Fibroblast of skin of right quadriceps (primary cell): ENCODE measurements at places on chromosomes 16 and 17.

DNA sequence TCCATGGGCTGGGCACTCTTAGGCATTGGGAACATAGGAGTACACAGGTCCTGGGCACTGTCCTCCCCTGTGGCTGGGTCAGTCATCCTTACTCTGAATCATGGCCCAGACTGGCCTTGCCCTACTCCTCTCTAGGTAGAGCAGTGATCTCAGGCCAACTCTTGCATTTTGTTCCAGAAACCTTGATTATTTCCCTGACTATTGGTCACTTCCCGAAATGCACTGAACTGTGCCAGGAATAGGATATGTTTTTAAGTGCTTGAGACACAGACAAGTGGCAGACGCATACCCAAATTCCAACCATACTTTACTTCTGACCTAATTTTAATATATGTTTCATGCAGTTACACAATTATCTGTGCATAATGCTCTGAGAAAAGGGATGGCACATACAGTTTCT lies 10.3 kb downstream of the KRABD2 start:
- DNase-seq = peak; percentile 78

- DNase-seq = peak; percentile 94
These were observed 387.8 kb upstream of the SALL1 start for GRCh38 chr16:51538707-51539498.

DNA sequence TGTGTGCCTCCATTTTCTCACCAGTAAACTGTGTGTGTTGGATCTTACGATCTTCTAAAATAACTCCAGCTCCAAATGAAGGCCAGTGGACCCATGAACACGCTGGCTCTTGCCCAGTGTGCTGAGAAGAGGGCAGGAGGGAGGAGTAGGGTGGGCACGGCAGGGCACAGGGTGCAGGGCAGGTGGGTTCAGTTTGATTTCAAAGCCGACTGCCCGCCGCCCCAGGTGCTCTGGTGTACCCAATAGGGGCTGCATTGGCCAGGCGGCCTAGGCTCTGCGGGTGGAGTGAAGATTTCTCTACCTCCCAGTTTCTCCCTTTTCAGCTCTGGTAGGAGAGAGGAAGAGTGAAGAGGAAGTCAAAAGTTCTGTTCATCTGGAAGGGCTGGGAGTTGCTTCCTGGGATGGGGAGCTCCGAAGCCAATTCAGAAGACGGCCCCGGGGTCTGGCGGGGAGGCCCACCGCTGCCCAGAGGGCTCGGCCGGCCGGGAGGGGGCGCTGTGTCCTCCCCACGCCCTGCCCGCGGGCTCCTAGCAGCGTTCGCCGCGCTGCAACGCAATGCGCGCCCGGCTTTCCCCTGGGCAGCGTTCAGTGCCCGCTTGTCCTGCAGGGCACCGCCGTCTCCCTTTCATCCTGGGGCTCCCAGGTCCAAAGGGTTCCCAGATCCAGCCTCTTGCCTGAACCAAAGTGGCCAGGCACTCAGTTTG lies 1.1 kb upstream of the CRHR1 start:
- no peak for DNase-seq

GRCh38 chr17:62804822-62805221 lies 3.3 kb downstream of the MARCHF10 start:
- DNase-seq = peak; percentile 71

- DNase-seq = peak; percentile 68
These were observed 137.7 kb upstream of the CDH5 start for GRCh38 chr16:66228792-66229191.

DNA sequence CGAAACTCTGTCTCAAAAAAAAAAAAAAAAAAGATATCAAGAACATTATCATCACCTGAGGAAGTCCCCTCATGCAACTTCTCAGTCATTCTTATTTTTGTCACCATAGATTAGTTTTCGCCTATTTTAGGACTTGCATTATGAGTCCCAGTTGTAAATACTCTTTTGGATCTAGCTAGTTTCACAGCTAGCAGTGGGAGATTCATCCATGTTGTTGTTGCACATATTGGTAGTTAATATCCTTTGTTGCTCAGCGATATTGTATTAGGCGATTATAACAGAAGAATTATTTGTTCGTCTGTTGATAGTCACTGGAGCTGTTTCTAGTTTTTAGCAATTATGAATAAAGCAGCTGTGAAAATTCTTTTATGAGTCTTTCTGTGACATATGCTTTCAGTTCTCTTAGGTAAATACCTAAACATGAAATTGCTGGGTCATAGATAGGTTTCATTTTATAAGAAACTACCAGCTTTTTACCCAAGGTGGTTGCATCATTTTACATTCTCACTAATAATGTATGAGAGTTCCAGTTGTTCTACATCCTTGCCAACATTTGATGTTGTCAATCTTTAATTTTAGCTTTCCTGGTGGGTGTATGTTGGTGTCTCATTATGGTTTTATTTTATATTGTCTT lies 40.7 kb upstream of the MAP3K14 start:
- no peak for DNase-seq

GRCh38 chr17:47618410-47618809 lies 31.3 kb upstream of the KPNB1 start:
- DNase-seq = peak; percentile 7

GRCh38 chr17:21352221-21352980 lies 23.8 kb upstream of the KCNJ12 start:
- no peak for DNase-seq

- peak; percentile 65 for DNase-seq
These were observed 639 bp downstream of the MIF4GD start for GRCh38 chr17:75270218-75270965.

GRCh38 chr17:40647624-40648383 lies at the start of gene SMARCE1:
Gene SMARCE1, minus strand, starts transcription at chr17:40647818. Its CDS starts 2,016 bp downstream, at chr17:40645802.
- DNase-seq = peak; percentile 86
